ENCODE measurements at places on chromosomes 7 and 10. TPM values are rescaled to one million over a fixed set of nuclear protein-coding genes. Genes with fewer than 3 reads are reported as not detected.

GRCh38 chr7:137458399-137458798 lies 114.9 kb upstream of the PTN start:
- H3K27me3 ChIP-seq: peaks cover 4% of the 10 kb centered on the region
- no peak overlapping the region for H3K4me3 ChIP-seq
- H3K4me1 ChIP-seq: no peaks in the 10 kb centered on the region
- H3K36me3 ChIP-seq: no peaks in the 10 kb centered on the region

CCDC3 gene
- 26.1 TPM for total RNA-seq

DNA sequence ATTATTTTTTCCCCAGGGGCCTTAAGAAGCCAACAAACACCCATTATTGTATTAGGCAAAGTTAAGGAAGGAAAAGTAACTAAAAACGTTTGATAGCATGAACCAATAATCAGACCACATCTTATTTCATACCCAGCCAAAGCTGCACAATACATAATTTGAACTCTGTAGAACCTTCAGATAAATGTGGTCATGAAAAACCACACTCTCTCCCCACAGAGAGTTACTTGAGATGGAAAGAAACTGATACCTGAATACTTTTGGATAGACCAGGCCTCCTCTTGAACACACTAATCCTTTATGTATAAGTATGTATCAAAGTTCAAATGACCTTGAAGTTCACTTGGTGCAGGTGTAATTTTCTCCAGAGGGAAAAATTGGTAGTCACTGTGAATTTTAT lies 146.6 kb upstream of the FAM13C start:
- no peak for DNase-seq
- H3K27ac ChIP-seq: no peak overlapping the region
- no peak overlapping the region for H3K4me3 ChIP-seq
- peaks cover 6% of the 10 kb centered on the region for H3K4me1 ChIP-seq
- H3K36me3 ChIP-seq: no peaks in the 10 kb centered on the region

- no peaks in the 10 kb centered on the region for H3K4me1 ChIP-seq
- H3K4me3 ChIP-seq: no peak overlapping the region
- H3K27me3 ChIP-seq: no peaks in the 10 kb centered on the region
- no peaks in the 10 kb centered on the region for H3K36me3 ChIP-seq
Measured at GRCh38 chr7:82019551-82020475, 250.0 kb upstream of the HGF start.

DNA sequence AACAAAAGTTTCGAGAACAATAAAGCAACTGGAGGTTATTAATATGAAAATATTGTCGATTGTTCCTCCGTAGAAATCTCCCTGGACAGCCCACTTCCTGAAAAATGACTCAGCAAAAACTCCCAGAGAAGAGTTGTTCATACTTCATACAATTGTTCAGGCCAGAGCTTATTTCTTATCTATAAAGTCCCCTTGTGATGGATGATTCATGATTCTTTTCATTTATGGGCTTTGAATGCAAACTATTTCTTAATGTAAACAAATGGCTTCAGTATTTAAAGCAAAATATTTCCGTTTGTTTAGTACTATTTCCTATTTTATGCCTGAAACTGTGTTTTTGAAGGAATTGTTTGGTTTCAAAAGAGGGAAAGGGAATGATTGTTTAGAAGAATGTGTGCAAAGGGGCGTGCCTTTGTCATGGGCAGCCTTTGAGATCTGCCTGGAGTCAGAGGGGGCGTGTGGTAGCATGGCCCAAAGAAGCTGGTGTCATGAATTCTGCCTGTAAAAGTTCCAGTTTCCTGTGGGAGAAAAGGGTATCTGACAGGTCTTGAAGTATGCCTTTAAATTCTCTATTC lies 26.2 kb upstream of the EXOC6 start:
- peak overlapping the region; percentile 64 for H3K27ac ChIP-seq
- no peak for DNase-seq
- H3K36me3 ChIP-seq: no peaks in the 10 kb centered on the region
- peaks cover 6% of the 10 kb centered on the region for H3K27me3 ChIP-seq
- peaks cover 23% of the 10 kb centered on the region for H3K4me1 ChIP-seq

- H3K27ac ChIP-seq: no peak overlapping the region
- H3K36me3 ChIP-seq: no peaks in the 10 kb centered on the region
- no peak overlapping the region for H3K4me3 ChIP-seq
- peaks cover 7% of the 10 kb centered on the region for H3K4me1 ChIP-seq
Measured at GRCh38 chr10:25555865-25556264, 378.2 kb upstream of the MYO3A start.

GRCh38 chr10:88995156-88995876 lies 4.7 kb downstream of the FAS start:
- no peaks in the 10 kb centered on the region for H3K36me3 ChIP-seq
- H3K4me3 ChIP-seq: no peak overlapping the region
- H3K4me1 ChIP-seq: peaks cover 14% of the 10 kb centered on the region

DNA sequence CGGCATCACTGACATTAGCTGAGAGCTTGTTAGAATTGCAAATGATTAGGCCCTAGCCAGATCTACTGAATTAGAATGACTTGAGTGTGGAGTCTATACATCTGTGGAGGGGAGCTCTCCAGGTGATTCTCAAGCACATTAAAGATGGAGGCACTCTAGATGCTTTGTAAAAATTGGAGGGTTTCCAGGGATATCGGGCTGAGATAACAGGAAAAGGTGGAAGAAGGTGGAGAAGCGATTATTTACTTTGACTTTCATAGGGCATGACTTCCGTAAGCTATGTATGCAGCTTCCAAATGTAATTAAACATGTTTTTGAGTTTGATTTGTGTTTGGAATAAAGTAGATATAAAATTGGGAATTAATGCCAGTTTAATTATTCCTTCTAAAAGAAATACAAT lies 235.0 kb upstream of the PTN start:
- H3K27ac ChIP-seq: no peak overlapping the region
- H3K4me3 ChIP-seq: no peak overlapping the region
- no peaks in the 10 kb centered on the region for H3K4me1 ChIP-seq
- no peaks in the 10 kb centered on the region for H3K27me3 ChIP-seq

- DNase-seq: no peak
- H3K27me3 ChIP-seq: peaks cover 7% of the 10 kb centered on the region
- peaks cover 31% of the 10 kb centered on the region for H3K4me1 ChIP-seq
- no peak overlapping the region for H3K4me3 ChIP-seq
Measured at GRCh38 chr7:131623154-131623553, 66.7 kb upstream of the PODXL start.

PIP4K2A gene
- total RNA-seq: 110 TPM

DNA sequence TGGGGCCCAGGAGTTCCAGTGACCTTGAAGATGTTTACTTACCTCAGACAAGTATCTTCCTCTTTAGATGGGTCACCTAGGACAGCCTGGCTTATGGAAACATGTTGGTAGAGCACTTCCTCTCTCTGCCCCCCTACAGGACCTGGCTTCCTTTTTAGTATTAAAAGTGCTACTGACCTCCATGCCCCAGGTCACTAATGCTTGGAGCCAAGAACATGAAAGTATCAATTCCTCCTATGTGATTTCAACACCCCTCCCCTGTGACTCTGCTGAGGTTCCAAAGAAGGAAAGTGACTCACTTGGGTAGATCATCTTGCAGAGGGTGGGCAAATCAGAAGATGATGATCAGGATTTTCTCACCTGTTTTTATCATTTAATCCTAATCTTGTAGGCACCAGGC lies 125.3 kb upstream of the CCDC6 start:
- H3K27ac ChIP-seq: no peak overlapping the region
- no peaks in the 10 kb centered on the region for H3K27me3 ChIP-seq
- H3K4me3 ChIP-seq: no peak overlapping the region
- no peak for DNase-seq
- H3K36me3 ChIP-seq: no peaks in the 10 kb centered on the region

GRCh38 chr10:6350609-6351008 lies 147.9 kb downstream of the PFKFB3 start:
- DNase-seq: no peak
- peaks cover 4% of the 10 kb centered on the region for H3K27me3 ChIP-seq
- no peak overlapping the region for H3K27ac ChIP-seq
- no peak overlapping the region for H3K4me3 ChIP-seq

SERPINE1 gene
- total RNA-seq: 0.80 TPM

GRCh38 chr7:113087071-113087998 lies 708 bp upstream of the GPR85 start:
- no peak overlapping the region for H3K27ac ChIP-seq
- H3K36me3 ChIP-seq: no peaks in the 10 kb centered on the region
- DNase-seq: no peak

DNA sequence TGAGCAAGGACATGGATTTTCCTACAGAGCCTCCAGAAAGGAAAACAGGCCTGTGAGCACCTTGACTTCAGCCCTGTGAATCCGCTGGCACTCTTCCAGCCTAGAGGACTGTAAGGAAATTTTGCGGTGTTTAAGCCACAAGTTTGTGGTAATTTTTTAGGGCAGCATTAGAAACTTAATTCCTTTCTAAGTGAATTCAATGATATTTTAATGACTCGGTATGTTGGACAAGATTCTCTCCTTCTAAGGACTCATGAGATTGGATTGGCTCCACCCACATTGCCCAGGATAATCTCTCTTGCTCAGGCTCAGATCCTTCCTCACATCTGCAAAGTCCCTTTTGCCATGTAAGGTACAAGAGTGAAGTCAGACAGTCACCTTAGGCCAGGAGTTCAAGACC lies 4.5 kb downstream of the LYZL2 start:
- H3K4me3 ChIP-seq: no peak overlapping the region
- DNase-seq: no peak
- no peaks in the 10 kb centered on the region for H3K4me1 ChIP-seq
- H3K27ac ChIP-seq: no peak overlapping the region
- H3K27me3 ChIP-seq: no peaks in the 10 kb centered on the region

SPDYE11 gene
- 0.13 TPM for total RNA-seq

PNLIP gene
- not detected for total RNA-seq

GRCh38 chr10:92695679-92696605 lies 6.2 kb downstream of the HHEX start:
- peaks cover 47% of the 10 kb centered on the region for H3K36me3 ChIP-seq
- H3K4me1 ChIP-seq: peaks cover 65% of the 10 kb centered on the region
- peak overlapping the region; percentile 18 for H3K27ac ChIP-seq
- H3K27me3 ChIP-seq: peaks cover 27% of the 10 kb centered on the region

FAM25C gene
- not detected for total RNA-seq

GRCh38 chr10:43201545-43202131 lies 63.4 kb downstream of the CSGALNACT2 start:
- peaks cover 3% of the 10 kb centered on the region for H3K4me1 ChIP-seq
- H3K27me3 ChIP-seq: peaks cover 6% of the 10 kb centered on the region
- peak; percentile 2 for DNase-seq
- no peak overlapping the region for H3K4me3 ChIP-seq

GRCh38 chr7:115911465-115911864 lies 119.1 kb downstream of the TFEC start:
- H3K27me3 ChIP-seq: no peaks in the 10 kb centered on the region
- H3K36me3 ChIP-seq: no peaks in the 10 kb centered on the region
- no peaks in the 10 kb centered on the region for H3K4me1 ChIP-seq
- H3K4me3 ChIP-seq: no peak overlapping the region
- no peak for DNase-seq

- peaks cover 1% of the 10 kb centered on the region for H3K27me3 ChIP-seq
- no peak overlapping the region for H3K4me3 ChIP-seq
- no peaks in the 10 kb centered on the region for H3K36me3 ChIP-seq
- no peaks in the 10 kb centered on the region for H3K4me1 ChIP-seq
- DNase-seq: no peak
Measured at GRCh38 chr10:5070648-5071410, 23.4 kb upstream of the AKR1C3 start.

DNA sequence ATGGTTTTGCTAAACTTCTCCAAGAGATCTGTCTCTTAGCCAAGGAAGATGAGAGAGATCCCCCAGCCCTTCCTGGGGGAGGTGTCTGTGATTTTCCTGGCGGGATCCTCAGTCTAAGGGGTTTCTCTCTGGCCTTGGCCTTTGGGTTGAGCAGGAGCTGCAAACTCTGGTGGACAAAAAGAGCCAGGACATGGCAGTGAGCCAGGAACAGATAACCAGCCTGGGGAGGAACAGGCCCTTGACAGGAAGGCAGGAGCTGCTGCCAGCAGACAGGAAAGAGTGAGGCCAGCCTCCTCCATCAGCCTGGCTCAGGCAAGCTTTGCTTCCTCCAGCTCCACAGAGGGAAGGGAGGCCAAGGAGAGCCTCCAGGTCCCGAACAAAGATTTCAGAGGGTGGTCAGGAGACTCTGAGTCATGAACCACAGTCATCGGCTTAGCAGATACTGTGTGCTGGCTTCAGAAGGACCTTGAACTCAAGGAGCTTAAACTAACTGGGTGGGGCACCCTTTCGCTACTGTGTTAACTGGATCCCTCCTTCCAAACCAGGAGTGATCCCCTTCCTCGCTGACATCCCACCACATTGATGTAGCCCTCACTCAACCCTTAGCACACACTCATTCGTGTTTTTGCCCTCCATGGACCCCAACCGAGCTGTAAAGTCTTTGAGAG lies 34.7 kb downstream of the DDIT4 start:
- H3K36me3 ChIP-seq: peaks cover 5% of the 10 kb centered on the region
- no peak for DNase-seq
- peaks cover 29% of the 10 kb centered on the region for H3K4me1 ChIP-seq

GRCh38 chr7:5689118-5689517 lies 92.3 kb downstream of the RNF216 start:
- peaks cover 2% of the 10 kb centered on the region for H3K27me3 ChIP-seq
- no peak for DNase-seq
- H3K4me1 ChIP-seq: peaks cover 53% of the 10 kb centered on the region
- H3K36me3 ChIP-seq: peaks cover 21% of the 10 kb centered on the region

- H3K27me3 ChIP-seq: no peaks in the 10 kb centered on the region
- H3K4me1 ChIP-seq: peaks cover 7% of the 10 kb centered on the region
- no peak for DNase-seq
- no peaks in the 10 kb centered on the region for H3K36me3 ChIP-seq
- H3K4me3 ChIP-seq: no peak overlapping the region
Measured at GRCh38 chr7:83696101-83696500, 47.2 kb upstream of the SEMA3E start.

DNA sequence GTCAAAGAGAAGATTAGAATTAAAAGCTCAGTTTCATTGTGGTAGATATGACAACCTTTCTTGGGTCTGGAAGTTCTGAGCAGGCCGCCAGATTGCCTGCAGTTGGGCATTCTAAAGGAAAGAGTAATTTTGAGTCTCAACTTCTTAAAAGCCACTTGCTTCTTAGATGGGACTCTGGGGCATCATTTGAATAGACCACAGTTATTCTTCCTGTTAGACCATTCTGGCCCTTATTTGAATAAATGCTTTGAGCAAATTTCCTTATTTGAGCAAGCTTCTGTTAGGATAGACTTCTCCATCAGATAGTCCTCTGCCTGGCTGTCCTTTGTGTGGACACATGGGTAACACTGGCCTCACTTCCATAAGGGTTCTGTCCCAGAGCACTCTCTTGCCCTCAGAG lies 40.2 kb downstream of the SND1 start:
- DNase-seq: no peak
- H3K36me3 ChIP-seq: peaks cover 59% of the 10 kb centered on the region
- peaks cover 3% of the 10 kb centered on the region for H3K27me3 ChIP-seq
- H3K4me3 ChIP-seq: no peak overlapping the region
- no peak overlapping the region for H3K27ac ChIP-seq

DNA sequence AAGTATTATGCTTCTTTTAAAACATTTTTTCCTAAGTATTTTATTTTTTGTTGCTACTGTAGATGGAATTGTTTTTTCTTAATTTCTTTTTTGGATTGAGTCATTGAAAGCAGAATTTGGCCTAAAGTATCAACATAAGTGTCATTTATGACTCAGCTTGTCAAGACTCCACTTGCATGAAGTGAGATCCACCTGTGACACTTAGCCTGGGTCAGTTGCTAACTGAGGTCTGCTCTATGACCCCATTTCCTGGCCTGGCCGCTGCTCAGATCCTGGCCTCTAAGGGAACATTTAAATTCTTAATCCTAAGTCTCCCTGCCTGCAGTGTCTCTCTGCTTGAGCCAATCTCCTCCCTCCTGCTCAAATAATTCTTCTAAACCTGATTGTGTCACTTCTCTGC lies 35.5 kb downstream of the TMEM270 start:
- H3K27ac ChIP-seq: no peak overlapping the region
- no peak for DNase-seq
- peaks cover 7% of the 10 kb centered on the region for H3K27me3 ChIP-seq
- H3K4me1 ChIP-seq: peaks cover 7% of the 10 kb centered on the region
- H3K4me3 ChIP-seq: no peak overlapping the region

All from endothelial cell (in vitro differentiated cells).